ENCODE measurements at places on chromosomes 6 and 20.

DNA sequence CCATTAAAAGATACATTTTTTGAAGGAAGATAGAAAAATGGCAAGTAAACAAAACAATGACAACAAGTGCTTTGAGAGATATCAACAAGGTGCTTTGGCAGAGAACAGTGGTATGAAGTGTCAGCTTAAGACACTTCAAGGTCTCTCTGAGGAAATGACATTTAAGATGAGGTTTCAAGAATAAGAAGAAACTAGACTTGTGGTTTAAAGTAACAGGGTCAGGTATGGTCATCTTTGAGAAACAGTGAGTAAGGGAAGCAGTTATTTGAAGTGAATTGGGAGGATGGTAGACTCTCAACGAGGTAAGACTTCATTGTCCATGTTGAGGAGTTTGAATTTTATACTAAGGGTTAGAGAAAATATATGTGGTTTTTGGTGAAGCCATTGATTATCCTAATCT, 77.8 kb downstream of the SYCP2L start:
- no peak for DNase-seq

GRCh38 chr6:35960187-35960586, 39.3 kb upstream of the SRPK1 start:
- no peak for DNase-seq

- no peak for DNase-seq
Measured at GRCh38 chr6:19929312-19929711, 92.1 kb downstream of the ID4 start.

DNA sequence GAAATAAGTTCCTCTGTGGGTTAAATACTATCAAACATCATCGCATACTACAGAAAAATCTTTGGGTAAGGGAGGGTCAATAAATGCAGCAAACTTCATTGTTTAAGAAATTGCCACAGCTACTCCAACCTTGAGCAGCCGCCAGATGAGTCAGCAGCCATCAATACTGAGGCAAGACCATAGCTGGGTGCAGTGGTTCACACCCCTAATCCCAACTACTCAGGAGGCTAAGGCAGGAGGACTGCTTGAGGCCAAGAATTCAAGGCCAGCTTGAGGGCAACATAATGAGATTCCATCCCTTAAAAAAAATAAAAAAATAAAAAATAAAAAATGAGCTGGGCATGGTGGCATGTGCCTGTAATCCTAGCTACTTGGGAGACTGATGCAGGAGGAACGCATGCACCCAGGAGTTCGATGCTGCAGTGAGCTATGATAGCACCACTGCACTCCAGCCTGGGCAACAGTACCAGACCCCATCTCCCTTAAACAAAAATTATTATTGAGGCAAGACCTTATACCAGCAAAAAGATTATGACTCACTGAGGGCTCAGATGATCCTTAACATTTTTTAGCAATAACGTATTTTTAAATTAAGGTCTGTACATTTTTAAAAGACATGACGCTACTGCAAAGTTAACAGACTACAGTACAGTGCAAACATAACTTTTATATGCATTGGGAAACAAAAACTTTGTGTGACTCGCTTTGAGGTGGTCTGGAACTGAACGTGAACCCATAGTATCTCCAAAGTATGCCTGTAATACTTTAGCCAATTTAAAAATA, 8.8 kb downstream of the SRPK1 start:
- DNase-seq = no peak

- DNase-seq = no peak
Measured at GRCh38 chr20:10921491-10922010, 247.8 kb upstream of the JAG1 start.

DNA sequence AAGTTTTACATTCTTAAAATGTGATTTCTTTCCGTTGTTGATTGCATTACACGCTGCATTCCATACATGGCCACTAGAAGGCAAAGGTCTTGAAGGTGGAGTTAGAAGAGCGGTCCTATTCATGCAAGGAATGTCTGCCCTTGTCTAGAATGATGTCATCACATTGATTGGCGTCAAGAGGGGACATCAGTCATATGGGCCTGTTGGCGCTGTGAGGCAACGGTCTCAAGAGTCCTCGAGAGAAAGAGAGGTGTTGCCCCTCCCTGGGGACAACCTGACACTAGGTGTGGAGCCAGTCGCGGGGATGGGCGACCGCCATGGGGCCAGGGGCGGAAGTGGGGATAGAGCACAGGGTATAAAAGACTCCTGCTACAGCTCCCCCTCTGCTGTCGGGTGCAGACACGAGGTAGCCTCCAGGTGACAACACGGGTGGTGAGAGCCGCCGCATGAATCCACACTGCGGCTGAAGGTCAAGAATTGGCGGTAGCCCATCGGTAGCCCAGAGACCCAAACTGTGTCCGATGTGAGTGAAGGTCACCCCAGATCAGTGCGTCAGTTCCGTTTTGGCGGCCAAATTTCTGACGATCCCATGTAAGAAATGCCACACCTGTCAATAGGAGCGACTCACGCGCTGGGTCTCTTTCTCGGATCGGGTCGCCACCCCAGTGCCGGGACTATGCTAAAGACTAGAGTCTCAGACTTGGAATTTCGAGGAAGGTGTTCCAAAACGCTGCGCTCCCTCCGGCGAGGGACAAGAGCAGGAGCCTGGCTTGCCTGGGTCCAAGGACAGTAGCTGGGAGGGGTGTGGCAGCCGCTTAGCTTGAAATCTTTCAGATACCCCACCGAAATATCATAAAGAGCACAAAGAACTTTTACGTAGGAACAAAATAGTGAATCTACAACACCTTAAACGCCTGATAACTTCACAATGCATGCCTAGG, 93.2 kb upstream of the ZNF184 start:
- no peak for DNase-seq

DNA sequence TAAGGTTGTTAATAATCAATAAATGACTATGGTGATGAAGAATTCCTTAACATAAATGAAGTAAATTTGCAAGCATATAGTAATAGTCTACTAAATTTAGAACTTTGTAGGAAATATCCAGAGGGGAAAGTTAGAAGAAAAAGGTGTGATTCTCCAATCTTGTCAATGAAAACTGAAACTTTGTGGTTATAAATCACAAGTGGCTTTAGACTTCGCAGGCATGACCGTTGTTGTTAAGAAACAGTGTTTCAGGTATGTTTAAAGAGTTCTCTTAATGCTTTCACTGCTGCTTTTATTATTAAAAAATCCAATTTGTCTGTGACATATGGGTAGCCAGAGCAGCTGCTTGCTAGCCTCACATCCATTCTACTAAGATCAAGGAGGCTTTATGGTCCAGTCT, 475.6 kb upstream of the ADGRB3 start:
- no peak for DNase-seq

GRCh38 chr20:14860410-14860814, 523.0 kb upstream of the FLRT3 start:
- DNase-seq = no peak

GRCh38 chr6:5302220-5302946, 41.1 kb downstream of the FARS2 start:
- DNase-seq = no peak

DNA sequence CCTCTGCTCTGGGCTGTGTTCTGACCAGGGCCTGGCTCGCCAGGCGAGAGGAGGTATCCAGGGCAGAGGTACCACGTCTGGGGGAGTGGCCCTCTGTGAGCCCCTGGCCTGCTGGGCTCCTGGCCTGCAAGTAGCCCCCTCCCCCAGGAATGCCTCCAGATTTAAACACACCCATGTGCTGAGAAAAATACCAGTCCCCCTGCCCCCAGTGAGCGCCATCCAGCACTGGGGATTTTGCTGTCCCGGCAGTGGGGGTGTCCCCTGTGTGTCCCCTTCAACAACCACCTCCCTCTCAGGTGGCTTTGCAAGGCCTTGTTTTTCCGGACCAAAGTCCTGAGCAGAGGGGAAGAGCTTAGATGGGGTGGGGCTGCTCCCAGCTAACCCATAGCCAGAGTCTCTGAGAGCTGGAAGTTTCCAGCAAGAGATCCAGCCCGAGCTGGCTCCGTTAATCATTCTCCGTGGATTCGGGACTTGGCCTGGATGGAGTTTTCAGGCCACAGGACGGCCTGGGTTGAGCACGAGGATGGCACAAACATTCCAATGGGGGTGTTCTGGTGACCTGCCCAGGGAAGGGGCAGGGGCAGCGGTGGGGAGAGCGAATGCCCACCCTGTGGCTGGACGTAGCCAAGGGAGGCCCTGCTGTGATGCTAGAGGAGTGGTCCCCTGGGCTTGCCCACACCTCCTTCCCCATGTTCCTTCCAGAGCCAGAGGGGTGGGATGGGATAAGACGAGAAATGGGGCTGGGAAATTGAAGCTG, 29.0 kb downstream of the PCK1 start:
- DNase-seq = no peak

GRCh38 chr6:168331058-168331457, 11.5 kb upstream of the DACT2 start:
- DNase-seq = no peak

- no peak for DNase-seq
Measured at GRCh38 chr6:17101422-17102257, at the start of gene STMND1. Gene STMND1, plus strand, starts transcription at chr6:17102050. Its CDS starts 208 bp downstream, at chr6:17102258.

DNA sequence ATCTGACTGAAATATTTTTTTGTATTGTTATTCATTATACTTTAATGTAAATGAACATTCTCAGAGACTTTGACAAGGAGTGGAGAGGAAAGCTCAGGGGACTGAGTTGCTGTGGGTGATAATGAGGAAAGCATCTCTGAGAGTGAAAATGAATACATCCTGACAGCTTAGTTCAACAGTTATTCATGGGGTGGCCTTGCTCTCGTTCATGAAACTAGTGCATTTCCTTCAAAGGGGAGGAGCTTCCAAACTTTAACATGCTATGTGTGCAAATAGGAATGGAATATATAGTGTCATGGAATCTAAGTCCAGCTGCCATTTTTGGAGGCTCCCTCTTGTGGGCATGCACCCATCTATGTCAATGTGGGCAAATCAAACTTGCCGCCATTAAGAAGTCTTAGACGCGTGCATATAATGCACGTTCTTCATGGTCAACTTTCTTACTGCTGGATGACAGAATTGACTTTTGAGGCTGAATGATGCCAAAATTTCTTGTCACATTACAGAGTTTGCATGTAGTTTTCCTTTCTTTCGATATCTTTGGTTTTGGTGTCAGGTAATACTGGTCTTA, 124.3 kb upstream of the TMEM170B start:
- DNase-seq = no peak
